Stimulated activated CD8-positive, alpha-beta memory T cell treated with anti-CD3 and anti-CD28 coated beads, Interleukin-2, amount 100 ng/mL, for 48 hours (primary cell): ENCODE measurements at places on chromosomes 1 and 21.

DNA sequence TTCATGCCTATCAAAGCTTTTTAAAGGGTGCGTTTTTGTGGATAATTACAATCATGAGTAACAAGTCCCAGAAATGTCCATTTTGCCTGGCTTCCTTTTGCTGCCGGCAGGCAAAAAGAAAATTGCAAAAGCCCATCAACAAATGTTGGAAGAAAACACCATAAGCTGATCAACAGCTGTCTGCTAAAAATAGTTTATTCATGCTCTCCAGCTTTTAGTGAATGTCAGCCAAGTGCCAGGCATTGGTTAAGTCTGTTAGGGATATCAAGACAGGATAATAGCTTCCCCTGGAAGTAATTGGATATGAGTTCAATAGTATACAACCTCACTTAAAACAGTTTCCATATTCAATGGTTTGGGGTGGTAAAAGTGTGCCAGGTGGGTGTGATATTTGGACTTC lies 13.6 kb upstream of the AGMAT start:
- no peak for DNase-seq

DNA sequence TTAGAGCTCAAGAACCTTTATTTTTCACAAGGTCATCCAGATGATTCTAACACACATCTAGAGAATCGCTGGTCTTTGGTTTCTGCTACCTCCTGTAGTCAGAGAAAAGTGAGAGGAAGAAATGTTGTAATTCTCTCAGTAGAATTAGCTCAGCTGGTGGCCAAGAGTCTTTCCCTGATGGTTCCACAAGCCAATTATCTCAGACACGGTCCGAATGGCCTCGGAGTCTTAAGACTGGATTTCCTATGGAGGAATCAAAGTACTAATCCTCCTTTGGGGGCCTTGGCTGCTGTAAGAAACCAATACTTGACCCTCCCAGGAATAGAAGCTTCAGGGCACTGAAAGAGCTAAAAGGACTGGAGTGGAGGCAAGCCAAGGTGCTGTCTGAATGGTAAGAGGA lies 1.8 kb downstream of the TMEM81 start:
- DNase-seq = no peak

DNA sequence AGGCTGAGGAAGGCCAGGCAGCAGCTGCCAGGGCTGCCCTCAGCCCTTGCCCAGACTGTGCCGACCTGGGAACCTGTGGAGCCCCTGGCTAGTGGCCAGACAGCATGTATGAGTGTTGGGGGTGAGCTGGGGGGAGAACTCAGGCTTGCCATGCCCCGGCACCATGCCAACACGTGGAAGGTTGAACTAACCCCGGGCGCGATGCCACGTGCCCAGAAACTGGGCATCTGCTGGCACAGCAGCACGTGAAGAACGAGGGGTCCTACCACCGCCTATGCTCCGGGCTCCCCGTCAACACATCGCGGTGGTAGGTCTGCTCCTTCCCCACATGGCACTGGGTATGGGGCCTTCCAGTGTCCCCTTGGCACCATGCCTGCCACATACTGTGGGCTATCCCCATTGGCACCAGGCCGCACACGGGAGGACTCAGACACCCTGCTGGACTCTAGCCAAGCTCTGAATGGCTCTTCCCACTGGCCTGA lies 68.7 kb downstream of the CASZ1 start:
- DNase-seq = no peak

DNA sequence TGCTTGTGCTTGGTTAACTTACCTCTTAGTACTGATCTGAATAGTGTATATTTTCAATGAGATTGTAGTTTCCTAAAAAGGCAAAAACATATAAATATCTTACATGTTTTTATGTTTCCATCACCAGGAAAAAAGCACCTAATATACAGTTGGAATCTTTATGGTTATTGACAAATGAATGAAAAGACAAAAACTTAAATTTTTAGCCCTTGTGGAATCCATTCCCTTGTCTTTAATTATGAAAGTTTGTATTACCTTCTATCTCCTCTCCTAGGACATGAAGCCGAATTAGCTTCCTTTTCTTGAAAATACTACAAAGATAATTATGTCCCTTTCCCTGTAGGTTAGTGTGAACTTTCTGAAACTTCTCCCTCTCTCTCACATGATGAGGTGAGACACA lies at the start of gene OR2T12:
Gene OR2T12, minus strand, starts transcription at position 101 of the 400 bp plus-strand sequence. CDS start 7,846 bp downstream, outside the sequence.
- no peak for DNase-seq

- no peak for DNase-seq
Measured at GRCh38 chr1:208332774-208333126, 88.6 kb upstream of the PLXNA2 start.

DNA sequence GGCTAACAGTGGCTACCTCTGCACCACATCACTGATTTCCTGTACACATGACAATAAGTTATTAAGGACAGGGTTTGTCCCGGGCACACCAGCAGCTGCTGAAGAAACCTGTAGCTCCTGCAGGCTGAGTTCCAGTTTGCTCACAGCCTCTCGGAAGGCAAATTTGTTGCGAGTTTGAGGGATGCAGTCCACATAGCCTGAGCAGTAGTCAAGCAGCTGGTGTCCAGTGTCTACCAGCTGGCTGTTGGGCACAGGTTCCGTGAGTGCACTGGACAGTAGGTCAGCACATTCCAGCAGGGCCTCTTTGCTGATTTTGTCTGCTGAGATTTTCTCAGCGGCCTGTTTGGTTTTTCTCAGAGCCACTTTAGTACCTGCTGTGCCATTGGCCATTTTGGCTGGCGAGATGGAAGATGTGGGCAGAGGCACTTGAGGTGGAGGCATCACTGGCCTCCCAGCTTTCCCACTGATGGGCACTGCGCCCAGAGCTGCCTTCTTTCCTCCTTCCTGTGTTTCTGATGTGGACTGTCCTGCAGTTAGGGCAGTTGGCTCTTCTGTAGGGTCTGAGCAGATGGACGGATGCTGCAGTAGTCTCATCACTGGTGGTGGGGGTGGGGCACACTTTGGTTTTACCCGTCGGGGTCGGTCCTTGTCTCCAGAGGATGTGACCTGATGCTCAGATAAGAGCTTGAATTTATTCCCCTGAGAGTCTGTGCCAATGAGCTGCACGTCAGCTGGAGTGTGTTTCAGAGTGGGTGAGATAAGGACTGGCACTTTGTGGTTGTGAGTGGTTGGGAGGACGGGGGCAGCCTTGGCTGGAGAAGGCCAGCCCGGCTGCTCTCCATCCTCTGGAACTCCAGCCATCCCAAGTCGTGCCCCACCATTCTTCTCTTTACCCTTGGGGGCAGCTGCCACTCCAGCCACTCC lies 26.1 kb downstream of the TOR3A start:
- DNase-seq = no peak

- no peak for DNase-seq
Measured at GRCh38 chr1:31627930-31628559, 10.6 kb downstream of the HCRTR1 start.

DNA sequence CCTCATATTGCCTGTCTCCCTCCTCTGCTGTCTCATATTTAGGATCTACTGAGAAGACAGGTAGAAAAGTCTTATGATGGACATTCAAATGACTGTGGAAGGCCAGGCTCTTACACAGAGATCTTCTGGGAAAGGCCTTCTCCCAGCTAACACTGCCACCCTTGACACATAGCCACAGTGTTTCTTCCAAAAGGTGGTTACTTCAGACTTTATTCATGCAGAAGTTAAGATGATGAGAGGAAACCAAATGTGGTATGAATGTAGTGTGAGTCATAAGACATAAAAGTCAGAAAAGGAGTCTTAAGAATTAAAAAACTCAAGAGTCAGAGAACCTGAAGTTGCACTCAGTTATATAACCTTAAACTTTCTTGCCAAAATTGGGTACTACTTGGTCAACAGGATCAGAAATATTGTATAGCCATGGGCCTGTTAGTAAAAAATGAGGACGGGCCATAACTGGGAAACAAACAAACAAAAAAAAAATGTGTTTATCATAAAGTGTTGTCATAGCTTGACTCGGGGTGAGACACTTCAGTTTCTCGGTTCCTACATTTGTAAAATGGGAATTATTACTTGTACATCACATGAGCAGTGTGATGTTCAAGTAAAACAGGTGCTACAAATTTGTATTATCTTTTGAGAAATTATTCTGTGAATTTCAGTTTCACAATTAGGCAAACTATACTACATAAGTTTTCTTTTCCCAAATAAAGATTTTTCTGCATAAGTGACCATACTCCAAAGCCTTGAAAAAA lies 1.2 kb upstream of the DENND1B start:
- no peak for DNase-seq

DNA sequence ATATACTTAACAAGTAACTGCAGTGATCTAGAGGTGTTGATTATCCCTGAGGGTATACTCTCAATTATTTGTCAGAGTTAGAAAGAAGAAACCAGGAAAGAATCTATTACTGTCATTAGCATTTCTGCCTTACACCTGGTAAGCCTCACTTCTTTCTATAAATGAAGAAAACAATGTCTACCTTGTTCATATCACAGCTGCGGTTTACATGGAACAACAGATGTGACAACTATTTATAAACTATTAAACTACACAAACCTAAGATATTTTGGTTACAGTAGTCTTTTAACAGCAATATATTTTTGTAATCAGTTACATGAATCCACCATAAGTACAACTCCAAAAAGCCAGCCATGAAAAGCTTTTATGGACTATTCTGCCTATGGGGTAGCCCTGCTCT lies 40.7 kb downstream of the GON4L start:
- no peak for DNase-seq

- no peak for DNase-seq
Measured at GRCh38 chr1:64526312-64526711, 56.4 kb downstream of the CACHD1 start.

DNA sequence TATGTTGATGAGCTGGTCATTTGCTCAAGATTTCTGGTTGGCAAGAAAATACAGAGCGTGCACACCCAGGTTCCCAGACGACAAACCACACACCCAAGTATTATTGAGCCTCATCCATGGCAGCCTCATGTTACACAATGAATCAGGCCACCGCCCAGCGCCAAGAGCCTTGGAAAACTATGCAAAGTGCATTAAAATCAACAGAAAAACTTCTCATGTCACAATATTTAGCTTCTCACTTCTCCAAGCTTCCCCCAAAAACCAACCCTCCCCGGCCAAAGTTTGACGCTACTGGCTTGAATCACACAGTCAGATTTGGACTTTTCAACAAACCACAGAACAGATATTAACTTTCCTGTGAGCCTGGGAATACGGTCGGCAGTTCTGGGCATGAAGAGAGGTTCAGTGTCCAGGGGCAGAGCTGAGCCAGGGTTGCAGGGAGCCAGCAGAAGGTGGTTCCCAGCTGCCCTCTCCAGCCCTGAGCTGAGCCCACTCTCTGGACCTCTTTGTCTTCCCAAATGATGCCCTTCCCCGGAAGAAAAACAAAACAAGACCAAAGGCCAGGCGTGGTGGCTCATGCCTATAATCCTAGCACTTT lies 71.1 kb downstream of the SETD4 start:
- DNase-seq = no peak

DNA sequence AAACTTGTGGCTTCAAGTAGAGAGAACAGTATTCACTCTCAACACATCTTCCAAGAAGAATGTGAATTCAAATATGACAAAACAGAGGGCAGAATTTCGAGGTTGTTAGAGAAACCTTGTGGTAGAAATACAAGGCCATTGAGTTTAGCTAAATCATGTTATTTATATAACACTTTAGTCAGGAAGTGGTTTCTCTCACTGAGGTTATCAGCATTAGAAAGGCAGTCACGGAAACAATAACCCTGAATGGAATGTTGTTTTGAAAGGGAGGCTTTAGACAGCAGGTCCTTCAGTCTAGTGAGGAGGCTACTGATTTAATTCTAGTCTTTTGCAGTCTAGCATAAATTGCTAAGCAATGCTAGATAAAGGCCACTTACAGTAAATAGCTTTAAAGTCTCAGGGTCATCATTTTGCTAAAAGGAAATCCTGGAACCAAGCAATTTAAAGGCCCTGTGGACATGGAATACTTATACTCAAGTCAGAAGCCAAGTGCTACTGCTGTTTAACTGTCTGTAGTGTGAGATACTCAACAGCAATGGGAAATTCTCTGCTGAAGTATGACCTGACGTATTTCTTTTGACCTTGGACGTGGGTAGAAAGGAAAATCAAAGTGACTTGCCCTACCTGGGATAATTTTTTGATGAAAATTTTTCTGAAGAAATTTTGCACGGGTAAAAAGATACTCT lies 89.0 kb upstream of the CHODL start:
- DNase-seq = no peak

GRCh38 chr1:187691439-187691838 lies 862.7 kb downstream of the PLA2G4A start:
- no peak for DNase-seq

DNA sequence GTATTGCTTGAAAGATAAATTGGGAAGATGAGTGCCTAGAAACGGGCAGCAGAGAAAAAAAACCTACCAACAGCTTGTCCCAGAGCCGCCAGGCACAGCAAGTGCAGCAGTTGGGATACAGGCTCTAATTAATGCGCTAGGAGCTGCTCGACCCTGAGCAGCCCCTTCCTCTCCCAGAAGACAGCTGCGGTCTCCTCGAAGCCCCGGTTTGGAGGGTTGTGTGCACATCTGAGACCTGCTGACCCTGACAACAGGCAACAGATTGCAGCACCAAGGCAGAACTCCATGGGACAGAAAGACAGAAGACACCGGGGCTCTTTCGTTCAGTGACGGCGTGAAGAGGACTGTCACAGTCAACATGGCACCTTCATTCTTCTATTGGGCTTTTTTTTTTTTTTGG lies 101.4 kb downstream of the TSEN15 start:
- no peak for DNase-seq

DNA sequence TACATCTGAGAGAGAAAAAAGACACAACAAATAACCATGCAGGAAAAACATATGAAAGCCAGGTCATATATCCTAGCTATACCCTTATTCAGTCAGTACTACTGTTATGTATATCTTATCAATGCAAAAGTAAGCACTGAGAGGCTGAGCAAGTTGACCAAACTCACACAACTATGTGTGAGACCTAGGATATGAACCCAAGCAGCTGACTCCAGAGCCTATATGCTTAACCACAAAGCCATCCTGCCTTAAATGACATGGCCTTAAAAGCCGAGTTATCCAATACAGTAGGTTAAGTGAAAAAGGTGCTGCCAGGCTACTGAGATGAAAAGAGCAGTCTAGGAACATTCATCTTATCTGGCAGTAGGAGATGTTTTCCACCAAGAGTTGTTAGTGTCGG lies 151.6 kb downstream of the RERE start:
- no peak for DNase-seq

GRCh38 chr1:165342587-165342986 lies 13.9 kb downstream of the LMX1A start:
- no peak for DNase-seq

GRCh38 chr1:39508266-39508665 lies 16.8 kb downstream of the BMP8A start:
- no peak for DNase-seq

- DNase-seq = no peak
Measured at GRCh38 chr1:206128196-206128595, 11.0 kb upstream of the AVPR1B start.

GRCh38 chr1:97164276-97164639 lies 442.7 kb downstream of the PTBP2 start:
- DNase-seq = no peak

- DNase-seq = no peak
Measured at GRCh38 chr1:64514197-64514765, 44.4 kb downstream of the CACHD1 start.

- no peak for DNase-seq
Measured at GRCh38 chr1:28173151-28173979, 3.1 kb downstream of the PTAFR start.
